ENCODE measurements at places on chromosomes 16 and 17.
A peak's percentile ranks its signal among the peaks of the same experiment; 100 is the strongest.

DNA sequence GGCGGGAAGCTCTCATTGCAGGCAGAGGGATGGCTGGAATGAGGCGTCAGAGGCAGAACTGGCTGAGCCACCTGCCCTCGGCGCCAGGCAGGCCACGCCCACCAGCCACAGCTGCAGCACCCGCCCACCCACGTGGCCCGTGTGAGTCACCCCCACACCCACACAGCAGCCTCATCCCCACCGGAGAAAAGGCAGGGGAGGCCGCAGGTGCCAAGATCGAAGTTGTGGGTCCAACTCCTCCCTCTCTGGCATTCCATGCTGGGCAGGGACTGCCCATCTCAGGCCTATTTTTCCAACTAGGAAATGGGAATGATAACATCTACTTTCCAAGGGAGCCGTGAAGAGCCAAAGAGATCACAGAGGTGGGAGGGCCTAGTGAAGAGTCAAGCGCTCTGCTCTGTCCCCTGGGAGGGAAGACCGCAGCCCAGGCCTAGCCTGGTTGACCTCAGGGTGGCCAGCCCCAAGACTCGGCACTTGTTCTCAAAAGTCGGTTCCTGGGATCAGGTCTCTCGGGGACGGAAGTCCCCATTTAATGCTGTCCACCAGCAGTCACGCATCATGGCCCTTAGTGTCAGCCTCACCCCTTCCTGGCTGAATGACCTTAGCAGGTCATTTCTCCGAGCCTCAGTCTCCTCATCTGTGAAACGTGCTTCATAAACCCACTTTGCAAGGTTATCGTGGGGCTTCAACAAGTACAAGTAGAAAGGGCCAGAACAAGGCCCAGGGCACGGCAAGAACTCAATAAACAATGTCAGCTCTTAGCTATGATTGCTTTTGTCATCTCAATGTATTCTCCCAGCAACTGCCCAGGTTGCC lies at the start of gene TRPV3:
TRPV3 (minus strand) TSS at position 45 of the 816 bp plus-strand sequence. CDS start 2,962 bp downstream, outside the sequence.
- H3K4me1 ChIP-seq, result no peaks in the 10 kb centered on the region
- H3K36me3 ChIP-seq, result no peaks in the 10 kb centered on the region
- no peak within 1 kb of the TSS for H3K27ac ChIP-seq
- DNase-seq, result no peak
- H3K27me3 ChIP-seq, result no peaks in the 10 kb centered on the region

- H3K4me3 ChIP-seq, result no peak overlapping the region
- no peaks in the 10 kb centered on the region for H3K4me1 ChIP-seq
- no peak overlapping the region for H3K27ac ChIP-seq
- H3K36me3 ChIP-seq, result no peaks in the 10 kb centered on the region
Measured at GRCh38 chr16:87506423-87507350, 13.9 kb upstream of the ZCCHC14 start.

DNA sequence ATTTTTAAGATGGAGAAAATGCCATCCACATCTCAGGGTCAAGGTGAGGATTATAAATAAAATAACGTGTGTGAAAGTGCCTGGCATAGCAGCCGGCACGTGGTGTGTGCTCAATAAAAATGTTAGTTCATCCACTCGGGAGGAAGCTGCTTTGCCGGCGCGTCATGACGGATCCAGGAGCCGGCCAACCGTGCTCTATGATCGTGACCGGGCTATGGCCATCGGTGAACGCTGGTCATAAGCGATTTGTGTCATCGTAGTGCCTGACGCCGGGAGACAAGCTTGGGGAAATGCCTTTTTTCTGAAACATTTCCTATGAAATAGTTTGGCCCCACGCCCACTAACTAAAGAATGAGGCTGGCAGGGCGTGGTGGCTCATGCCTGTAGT lies 74.0 kb downstream of the CMC2 start:
- H3K27ac ChIP-seq, result no peak overlapping the region
- no peak overlapping the region for H3K4me3 ChIP-seq
- H3K36me3 ChIP-seq, result no peaks in the 10 kb centered on the region
- no peaks in the 10 kb centered on the region for H3K4me1 ChIP-seq
- no peak for DNase-seq

GRCh38 chr17:57999496-58000017 lies 7.5 kb downstream of the SRSF1 start:
- H3K4me1 ChIP-seq, result peaks cover 29% of the 10 kb centered on the region
- peak; percentile 69 for DNase-seq
- H3K27ac ChIP-seq, result no peak overlapping the region
- H3K36me3 ChIP-seq, result peaks cover 18% of the 10 kb centered on the region

- H3K27me3 ChIP-seq, result peaks cover 3% of the 10 kb centered on the region
- no peak for DNase-seq
- H3K4me1 ChIP-seq, result peaks cover 18% of the 10 kb centered on the region
- H3K4me3 ChIP-seq, result peak overlapping the region; percentile 92
- H3K27ac ChIP-seq, result peak overlapping the region; percentile 81
Measured at GRCh38 chr17:80414508-80414802, 512 bp upstream of the ENDOV start.

DNA sequence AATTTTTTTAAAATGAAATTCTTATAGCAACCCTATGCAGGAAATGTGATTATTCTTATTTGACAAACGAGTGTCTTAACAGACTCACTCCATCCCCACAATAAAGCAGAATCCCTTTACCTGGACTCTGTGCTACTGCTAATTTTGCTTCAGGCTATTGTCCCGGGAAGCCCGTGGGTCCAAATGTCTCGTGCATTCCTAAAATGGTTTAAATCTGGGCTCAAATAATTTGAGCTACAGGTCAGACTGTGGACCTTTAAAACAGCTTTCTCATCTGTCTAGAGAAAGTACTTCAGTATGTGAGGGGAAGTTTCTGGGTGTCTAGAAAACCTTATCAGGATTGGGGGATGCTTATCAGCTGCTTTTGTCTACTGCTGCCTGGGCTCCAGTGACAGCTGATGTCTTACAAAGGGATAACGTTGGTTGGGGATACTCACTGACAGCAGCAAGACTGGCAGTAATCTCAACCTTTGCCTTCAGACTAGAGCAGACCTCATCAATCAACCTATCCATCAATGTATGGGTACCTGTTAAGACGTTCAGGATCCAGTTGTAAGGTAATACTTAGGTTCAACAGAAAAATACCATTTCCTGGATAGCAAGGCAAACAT lies 197.9 kb upstream of the CDH11 start:
- no peaks in the 10 kb centered on the region for H3K4me1 ChIP-seq
- H3K27me3 ChIP-seq, result no peaks in the 10 kb centered on the region
- H3K27ac ChIP-seq, result no peak overlapping the region

GRCh38 chr16:21101631-21102420 lies 48.8 kb downstream of the DNAH3 start:
- H3K36me3 ChIP-seq, result no peaks in the 10 kb centered on the region
- no peak overlapping the region for H3K27ac ChIP-seq
- H3K4me1 ChIP-seq, result no peaks in the 10 kb centered on the region

GRCh38 chr17:66165537-66166123 lies 26.3 kb downstream of the CEP112 start:
- H3K27ac ChIP-seq, result no peak overlapping the region
- H3K4me3 ChIP-seq, result no peak overlapping the region
- H3K36me3 ChIP-seq, result no peaks in the 10 kb centered on the region
- no peaks in the 10 kb centered on the region for H3K4me1 ChIP-seq
- no peak for DNase-seq

DNA sequence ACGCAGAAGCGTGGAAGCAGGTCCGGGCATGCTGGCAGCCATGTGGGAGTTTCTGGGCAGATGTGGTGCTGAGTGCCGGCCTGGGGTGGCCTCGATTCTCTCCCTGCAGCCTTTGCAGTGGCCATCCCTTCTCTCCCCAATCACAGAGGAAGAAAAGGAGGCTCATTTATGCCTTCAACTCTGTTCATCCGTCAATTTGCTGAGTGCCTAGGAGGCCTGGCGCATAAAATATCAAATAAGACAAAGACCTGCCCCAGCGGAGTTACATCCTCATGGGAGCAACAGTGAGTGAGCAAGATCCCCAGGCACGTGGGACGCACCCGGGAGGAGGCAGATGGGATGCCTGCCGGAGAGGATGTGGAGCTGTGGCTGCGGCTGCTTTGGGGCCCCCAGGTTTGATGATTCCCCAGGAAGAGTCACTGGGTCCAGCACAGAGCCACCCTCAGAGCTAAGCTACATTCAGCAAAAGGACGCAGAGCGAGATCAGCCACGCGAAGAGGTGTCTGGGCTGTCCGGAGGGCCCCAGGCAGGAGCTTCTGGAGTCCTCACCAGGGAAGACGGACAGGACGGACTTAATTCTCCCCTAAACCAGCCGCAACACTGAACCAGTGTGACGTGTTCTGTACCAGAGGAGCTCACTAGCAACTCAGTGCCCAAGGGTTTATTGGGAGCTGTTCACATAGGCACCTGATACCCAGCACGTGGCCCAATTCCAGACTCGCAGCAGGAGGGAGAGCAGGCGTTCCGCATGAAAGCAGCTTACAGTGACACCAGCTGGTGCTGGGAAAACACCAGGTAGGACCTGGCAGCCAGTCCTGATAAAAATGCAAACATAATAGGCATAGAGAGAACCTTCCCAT lies 11.3 kb downstream of the CA5A start:
- no peaks in the 10 kb centered on the region for H3K36me3 ChIP-seq
- DNase-seq, result no peak
- H3K27ac ChIP-seq, result no peak overlapping the region
- peaks cover 3% of the 10 kb centered on the region for H3K4me1 ChIP-seq

GRCh38 chr17:49101054-49101534 lies 31.5 kb upstream of the B4GALNT2 start:
- H3K27ac ChIP-seq, result no peak overlapping the region
- DNase-seq, result no peak
- H3K27me3 ChIP-seq, result no peaks in the 10 kb centered on the region
- no peak overlapping the region for H3K4me3 ChIP-seq
- H3K4me1 ChIP-seq, result no peaks in the 10 kb centered on the region

DNA sequence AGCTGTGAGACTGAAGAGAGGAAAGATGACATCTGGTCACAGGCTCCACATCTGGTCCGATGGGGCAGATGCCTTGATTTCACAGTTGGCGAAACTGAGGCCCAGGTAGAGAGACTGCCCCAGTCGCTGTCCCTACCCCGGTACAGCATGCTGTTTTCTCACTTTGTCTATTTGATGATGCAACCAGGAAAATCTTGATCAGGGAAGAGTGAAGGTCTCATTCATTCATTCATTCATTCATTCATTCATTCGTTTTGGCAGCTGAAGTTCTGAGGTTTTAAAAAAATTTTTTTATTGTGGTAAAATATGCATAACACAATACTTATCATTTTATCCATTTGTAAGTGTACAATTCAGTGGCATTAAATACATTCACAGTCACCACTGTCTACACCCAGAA lies 19.7 kb downstream of the CMIP start:
- no peaks in the 10 kb centered on the region for H3K27me3 ChIP-seq
- DNase-seq, result no peak
- H3K4me3 ChIP-seq, result no peak overlapping the region

- DNase-seq, result no peak
- H3K4me3 ChIP-seq, result no peak overlapping the region
- H3K27ac ChIP-seq, result no peak overlapping the region
- no peaks in the 10 kb centered on the region for H3K27me3 ChIP-seq
Measured at GRCh38 chr16:11691771-11692170, 23.5 kb downstream of the SNN start.

- H3K27me3 ChIP-seq, result no peaks in the 10 kb centered on the region
- H3K4me1 ChIP-seq, result no peaks in the 10 kb centered on the region
- no peaks in the 10 kb centered on the region for H3K36me3 ChIP-seq
- no peak overlapping the region for H3K27ac ChIP-seq
- DNase-seq, result no peak
Measured at GRCh38 chr17:18005496-18005895, 32.8 kb downstream of the DRC3 start.

GRCh38 chr16:68636818-68637217 lies 8.3 kb upstream of the CDH3 start:
- DNase-seq, result no peak
- no peaks in the 10 kb centered on the region for H3K27me3 ChIP-seq
- no peak overlapping the region for H3K27ac ChIP-seq
- no peaks in the 10 kb centered on the region for H3K4me1 ChIP-seq

DNA sequence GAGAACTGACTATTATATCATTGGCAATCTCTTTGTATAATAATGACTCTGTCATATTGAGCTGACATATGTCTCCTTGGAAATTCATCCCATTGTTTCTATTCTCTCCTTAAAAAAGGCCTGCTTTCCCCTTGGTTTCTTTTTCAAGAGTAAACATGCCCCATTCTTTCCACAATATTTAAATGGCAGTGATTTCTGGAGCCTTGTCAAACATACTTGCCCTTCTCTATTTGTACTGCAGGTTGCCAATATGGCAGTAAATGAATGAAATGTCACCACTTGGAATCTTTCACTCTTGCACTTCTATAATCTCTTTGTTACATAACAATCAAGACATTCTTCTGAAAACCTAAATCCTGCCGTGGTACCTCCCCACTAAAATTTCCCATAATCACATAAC lies 1265.1 kb upstream of the CDH8 start:
- no peaks in the 10 kb centered on the region for H3K36me3 ChIP-seq
- H3K4me3 ChIP-seq, result no peak overlapping the region
- H3K27ac ChIP-seq, result no peak overlapping the region
- no peaks in the 10 kb centered on the region for H3K4me1 ChIP-seq

- no peaks in the 10 kb centered on the region for H3K36me3 ChIP-seq
- H3K4me1 ChIP-seq, result no peaks in the 10 kb centered on the region
- H3K27me3 ChIP-seq, result no peaks in the 10 kb centered on the region
- DNase-seq, result no peak
Measured at GRCh38 chr17:70922268-70922667, 752.9 kb downstream of the KCNJ2 start.

DNA sequence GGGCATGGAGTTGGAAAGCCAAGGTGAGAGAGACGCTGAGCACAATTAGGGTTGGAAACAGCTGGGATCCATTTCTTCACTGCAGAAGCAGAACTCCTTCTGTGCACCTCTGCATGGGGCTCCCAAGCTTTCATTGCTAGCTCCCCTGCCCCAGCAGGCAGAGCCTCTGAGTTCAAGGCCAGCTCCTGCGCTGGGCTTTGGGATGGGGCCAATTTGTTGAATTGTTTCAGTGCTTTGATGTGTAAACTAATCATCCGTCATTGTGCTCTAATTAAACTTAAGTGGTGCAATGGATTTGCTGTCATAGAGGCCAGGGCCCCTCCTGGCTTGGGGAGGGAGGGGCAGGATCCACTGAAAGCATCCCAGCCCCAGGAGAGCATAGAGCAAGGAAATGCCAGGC lies 13.5 kb upstream of the LYRM9 start:
- no peaks in the 10 kb centered on the region for H3K4me1 ChIP-seq
- no peaks in the 10 kb centered on the region for H3K36me3 ChIP-seq
- peaks cover 3% of the 10 kb centered on the region for H3K27me3 ChIP-seq
- H3K4me3 ChIP-seq, result no peak overlapping the region
- no peak overlapping the region for H3K27ac ChIP-seq
- no peak for DNase-seq

DNA sequence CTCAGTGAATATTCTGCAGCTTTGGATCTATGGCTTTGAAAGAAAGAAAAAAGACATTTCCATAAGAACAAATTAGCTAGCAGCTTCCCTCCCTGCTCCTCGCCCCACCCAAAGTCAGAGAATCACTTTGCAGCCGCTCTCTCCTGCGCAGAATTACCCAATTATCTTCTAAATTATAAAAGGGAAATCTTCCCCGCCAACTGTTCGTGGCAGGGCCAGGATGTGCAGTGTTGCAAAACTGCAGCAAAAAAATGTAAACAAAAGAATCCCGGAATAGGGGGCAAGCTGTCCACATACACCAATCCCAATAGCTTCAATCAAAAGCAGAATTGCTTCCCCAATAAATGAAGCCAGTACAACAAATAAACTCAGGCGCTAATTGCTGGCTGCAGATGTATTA lies 510.6 kb downstream of the RBFOX1 start:
- H3K4me1 ChIP-seq, result no peaks in the 10 kb centered on the region
- DNase-seq, result no peak
- no peak overlapping the region for H3K27ac ChIP-seq

Measured in CD8-positive, alpha-beta memory T cell (primary cell).